ENCODE measurements at places on chromosomes 4 and X.

DNA sequence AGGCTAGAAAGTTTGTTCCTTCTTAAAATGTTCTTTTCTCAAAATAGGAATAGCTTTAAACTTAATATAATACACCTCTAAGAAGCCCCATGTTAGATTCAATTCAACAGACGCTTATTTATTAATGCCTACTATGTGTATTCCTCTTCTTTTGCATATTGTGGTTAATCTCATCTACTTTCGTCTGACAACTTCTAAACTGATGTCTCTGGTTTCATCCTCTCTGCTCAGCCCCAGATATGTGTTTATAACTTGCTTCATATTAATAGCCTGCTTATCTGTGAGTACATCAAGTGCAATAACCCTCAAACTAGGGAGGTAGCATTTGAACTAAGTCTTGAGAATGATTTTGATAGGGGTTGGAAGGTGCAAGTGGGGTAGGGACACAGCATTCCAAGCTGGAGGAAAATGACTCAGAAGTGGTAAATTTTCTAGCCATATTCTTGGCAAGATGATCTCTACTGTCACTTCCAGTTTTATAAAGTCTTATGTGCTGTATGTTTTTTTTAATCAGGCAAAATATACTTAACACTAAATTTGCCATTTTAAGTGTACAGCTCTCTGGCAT is 37.0 kb downstream of the STK26 start:
- DNase-seq, result no peak

- no peak for DNase-seq
Observed at GRCh38 chrX:29397506-29397905, 810.3 kb downstream of the IL1RAPL1 start.

- DNase-seq, result no peak
Observed at GRCh38 chr4:36775544-36775943, 469.0 kb upstream of the NWD2 start.

GRCh38 chrX:139890991-139891700 is 41.7 kb downstream of the ATP11C start:
- no peak for DNase-seq

GRCh38 chr4:99885063-99885664 is 9.1 kb downstream of the LAMTOR3 start:
- no peak for DNase-seq

DNA sequence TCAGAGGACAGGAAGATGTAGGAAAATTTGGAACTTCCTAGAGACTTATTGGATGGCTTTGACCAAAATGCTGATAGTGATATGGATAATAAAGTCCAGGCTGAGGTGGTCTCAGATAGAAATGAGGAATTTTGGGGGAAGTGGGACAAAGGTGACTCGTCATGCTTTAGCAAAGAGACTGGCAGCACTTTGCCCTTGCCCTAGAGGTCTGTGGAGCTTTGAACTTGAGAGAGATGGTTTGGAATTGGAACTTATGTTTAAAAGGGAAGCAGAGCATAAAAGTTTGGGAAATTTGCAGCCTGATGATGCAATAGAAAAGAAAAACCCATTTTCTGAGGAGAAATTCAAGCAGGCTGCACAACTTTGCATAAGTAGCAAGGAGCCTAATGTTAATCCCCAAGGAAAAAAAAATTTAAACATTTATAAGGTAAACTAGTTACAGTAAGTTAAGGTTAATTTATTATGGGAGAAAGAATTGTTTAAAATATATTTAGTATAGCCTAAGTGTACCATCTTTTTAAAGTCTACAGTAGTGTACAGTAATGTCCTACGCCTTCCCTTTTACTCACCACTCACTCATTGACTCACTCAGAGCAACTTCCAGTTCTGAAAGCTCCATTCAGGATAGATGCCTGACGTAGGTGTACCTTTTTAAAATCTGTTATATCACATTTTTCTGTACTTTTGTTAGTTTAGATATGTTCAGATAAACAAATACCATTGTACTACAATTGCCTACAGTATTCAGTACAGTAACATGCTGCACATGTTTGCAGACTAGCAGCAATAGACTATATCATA is 101.2 kb downstream of the FAM13A start:
- DNase-seq, result no peak

Data from renal cortex interstitium (tissue), 15 donors.